ENCODE measurements at places on chromosomes 3 and 15.

DNA sequence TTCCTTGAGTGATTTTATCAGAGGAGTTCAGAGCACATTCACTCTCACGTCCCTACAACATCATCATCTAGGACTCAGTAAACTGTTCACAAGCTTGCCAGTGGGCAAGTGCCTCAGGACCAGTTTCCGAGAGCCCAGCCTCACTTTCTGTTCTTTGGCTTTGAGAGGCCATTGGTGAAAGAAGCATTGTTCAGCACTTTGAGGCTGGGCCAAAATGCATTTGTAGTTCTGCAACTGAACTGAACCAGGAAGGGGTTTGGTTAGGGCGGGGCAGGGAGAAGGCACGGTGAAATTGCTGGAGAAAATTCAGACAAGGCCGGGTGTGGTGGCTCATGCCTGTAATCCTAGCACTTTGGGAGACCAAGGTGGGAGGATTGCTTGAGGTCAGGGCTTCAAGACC, 222.1 kb upstream of the CHRM5 start:
- no peak for DNase-seq

DNA sequence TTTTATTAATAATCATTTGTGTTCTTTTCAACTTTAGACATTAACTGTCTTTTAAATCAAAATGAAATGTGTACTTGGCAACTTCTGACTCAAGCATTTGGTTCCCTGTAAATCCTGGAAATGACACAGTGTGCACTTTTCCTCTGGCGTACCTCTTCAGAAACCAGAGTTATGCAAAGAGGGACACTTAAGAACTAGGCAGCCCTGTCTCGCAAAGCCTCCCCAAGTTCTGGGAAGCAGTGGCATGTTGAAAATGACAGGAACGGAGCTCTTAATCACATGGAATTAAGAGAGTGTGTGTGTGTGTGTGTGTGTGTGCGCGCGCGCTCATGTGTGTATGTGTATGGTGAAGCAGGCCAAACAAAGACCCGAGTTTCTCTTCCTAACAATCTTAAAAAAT, 707.4 kb downstream of the MECOM start:
- DNase-seq, result no peak

DNA sequence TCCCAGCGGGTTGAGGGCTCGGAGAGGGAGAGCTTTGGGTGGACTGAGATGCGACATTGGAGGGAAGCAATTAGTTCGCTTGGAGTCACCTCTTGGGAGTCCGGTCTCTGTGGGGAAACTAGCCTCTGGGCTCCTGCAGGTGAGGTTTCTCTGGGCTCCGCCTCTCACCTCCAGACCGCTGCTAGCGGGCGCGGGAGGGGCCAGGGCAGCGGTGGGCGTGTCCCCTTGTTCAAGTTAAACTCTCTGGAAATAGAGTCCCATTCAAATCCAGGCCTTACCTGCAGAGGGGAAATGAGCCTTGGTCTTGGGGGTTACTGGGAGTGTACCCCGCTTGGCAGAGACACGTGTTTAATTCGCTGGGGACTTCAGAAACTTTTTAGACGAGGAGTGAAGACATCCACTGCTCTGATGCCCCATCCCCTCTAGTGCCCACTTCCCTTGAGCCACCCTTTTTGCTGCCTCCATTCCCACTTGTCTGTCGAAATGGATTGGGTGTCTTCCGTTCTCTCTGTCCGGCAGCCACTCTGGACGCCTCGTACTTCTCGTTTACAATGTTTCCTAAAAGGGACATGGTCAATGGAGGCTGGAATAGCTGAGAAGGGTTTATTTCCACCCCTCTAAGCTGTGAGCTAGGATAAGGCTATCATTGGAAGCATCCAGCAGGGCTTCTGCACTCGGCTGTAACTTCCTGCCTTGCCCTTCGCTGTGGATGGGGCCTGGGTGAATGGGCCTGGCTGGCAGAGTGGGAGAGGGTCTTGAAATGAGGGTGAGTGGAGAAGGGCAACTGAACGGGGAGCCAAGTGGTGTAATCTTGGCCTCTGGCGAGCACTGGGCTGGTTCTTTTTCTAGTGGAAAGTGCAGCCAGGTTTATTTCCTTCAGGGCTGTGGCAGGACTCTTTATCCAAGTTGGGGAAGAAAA, 1.1 kb downstream of the MITF start:
- no peak for DNase-seq

- no peak for DNase-seq
These were observed 4.2 kb downstream of the CACNA2D3 start for GRCh38 chr3:54126551-54126950.

GRCh38 chr3:126544596-126545281, 14.0 kb downstream of the C3orf22 start:
- DNase-seq, result no peak

DNA sequence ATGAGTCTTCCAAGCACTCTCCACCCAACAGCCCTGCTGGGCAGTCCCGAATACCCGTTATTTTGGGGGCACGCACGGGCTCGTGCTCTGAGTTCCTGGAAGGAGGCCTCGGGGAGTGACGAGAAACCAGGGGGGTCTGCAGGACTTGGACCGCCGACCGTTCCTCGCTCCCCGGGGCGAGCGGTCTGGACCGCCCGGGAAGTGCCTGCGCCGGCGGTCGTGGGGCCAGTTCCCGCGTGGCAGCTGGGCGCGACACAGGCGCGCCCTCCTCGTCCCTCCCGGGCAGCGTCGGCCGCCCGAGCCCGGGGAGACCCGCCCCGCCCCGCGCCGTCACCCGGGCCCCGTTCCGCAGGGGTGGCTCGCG, 387 bp downstream of the GNB4 start:
- DNase-seq, result no peak

DNA sequence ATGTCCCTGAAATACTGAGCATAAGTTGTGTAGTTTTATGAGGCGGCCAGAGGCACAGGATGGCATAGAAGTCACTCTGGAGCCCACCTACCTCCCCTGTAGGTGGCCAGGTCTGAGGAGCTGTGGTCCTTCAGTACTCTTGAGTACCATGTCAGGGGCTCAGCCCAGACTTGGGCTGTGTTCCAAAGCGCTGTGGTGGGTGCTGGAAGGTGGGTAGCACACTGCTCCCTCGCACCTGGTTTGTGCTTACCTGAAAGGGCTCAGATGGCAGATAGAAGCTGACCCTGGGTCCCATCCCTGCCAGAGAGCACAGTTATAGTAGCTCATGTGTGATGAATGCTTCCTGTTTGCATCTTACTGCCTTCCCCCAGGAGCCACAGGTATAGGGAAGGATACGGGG, 15.5 kb downstream of the NISCH start:
- DNase-seq, result no peak

DNA sequence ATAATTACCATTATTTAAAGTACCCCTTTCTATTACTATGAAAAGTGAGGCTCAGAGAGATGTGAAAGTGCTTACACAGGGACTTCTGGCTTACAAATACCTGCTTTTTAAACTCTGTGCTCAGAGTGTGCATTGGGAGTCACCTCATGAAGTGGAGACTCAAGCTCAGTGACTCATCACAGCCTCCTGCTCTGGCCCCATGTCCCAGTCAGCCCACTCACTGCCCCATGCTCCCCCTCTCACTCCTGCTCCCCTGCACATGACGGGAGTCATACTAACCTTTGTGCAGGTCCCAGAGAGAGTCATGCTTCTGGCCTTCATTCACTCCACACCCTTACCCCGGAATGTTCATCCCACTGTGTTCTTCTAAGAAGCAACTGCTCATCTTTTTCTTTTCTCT, 20.2 kb downstream of the CCR1 start:
- no peak for DNase-seq

DNA sequence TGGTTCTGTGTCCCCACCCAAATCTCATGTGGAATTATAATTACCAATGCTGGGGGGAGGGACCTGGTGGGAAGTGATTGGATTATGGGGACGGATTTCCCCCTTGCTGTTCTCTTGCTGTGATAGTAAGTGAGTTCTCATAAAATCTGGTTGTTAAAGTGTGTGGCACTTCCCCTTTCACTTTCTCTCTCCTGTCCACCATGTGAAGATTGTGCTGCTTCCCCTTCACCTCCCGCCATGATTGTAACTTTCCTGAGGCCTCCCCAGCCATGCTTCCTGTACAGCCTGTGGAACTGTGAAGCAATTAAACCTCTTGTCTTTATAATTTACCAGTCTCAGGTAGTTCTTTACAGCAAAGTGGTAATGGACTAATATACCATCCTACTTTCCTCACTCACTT, 289.6 kb downstream of the EFHB start:
- no peak for DNase-seq

- no peak for DNase-seq
These were observed 66.5 kb downstream of the MRPL46 start for GRCh38 chr15:88400591-88401250.

DNA sequence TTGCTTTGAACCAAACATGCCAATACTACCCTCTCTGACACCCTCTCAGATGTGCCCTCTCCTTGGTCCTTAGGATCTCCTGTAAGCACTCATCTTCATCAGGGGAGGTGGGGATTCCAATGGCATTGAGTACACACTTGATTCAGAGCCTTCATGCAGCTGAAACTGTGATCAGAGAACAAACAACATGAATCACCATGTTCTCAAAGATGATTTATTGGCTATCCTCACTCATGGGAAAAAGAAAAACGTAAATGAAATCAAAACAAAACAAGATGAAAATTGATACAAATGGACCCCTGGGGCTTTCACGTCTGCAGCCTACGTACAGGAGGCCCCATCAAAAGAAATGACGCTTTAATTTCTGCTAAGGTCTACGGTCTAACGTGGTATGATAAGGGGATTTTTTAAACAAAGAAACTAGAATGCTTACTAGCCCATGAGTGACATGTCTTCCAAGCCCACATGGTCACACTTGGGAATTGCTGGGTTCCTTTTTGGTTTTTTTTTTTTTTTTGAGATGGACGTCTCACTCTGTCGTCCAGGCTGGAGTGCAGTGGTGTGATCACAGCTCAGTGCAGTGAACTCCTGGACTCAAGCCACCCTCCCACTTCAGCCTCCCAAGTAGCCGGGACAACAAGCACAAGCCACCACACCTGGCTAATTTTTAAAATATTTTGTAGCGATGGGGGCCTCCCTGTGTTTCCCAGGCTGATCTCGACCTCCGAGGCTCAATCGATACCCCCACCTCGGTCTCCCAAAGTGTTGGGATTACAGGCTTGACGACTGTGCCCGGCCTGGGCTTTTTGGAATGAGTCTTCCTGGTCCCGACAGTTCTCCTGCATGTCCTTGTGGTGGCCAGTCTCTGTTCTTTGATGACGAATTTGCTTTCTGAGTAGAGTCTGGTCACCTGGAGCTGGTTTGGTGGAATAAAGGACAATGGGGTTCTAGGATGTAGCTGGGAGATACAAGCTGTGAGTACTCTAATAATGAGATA, 202.6 kb downstream of the XXYLT1 start:
- DNase-seq, result no peak

DNA sequence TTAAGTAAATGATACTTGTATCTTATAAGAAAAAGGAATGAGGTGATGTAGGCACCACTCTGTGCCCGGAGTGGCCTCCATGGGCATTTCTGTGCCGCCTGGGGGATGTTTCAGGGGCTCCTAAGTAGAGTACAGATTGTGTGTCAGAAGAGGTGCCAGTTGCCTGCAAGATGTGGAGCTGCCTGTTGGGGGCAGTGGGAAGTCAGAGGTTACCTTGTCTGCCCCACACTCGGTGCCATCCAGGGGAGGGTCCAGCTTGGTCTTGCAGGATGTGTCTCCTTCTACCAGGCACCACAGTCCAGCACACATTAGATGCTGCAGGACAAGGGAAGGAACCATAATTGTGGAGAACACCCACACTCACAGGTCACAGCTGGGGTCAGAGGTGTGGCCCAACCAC, 208.8 kb downstream of the ADAMTS17 start:
- no peak for DNase-seq

DNA sequence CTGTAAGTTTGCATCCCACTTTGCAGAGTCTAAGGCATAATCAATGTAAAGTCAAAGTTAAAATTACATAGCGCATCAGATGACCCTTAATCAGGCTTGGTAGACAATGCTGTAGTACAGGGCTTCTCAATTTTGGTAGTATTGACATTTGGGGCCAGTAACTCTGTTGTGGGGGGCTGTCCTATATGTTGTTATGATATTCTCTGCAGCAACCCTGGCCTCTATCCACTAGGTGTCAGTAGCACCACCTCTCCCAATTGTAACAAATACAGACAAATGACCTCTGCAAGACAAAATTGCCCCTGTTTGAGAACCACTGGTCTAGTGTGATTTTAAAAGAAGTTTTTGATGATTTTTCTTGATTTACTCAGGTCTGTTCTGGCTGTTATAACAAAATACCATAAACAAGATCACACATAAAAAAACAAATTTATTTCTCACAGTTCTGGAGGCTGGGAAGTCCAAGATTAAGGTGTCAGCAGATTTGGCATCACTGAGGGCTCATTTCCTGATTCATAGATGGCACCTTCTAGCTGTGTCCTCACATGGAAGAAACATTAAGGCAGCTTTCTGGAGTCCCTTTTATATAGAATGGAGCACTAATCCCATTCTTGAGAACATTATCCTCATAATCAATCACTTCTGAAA, 37.6 kb upstream of the SLC9A9 start:
- DNase-seq, result no peak

- no peak for DNase-seq
These were observed 539 bp upstream of the LAMB2 start for GRCh38 chr3:49133226-49133951.

All from stimulated activated CD4-positive, alpha-beta T cell treated with anti-CD3 and anti-CD28 coated beads, Interleukin-15, amount 100 ng/mL, for 1 hour (primary cell).